B cell (primary cell): ENCODE measurements at places on chromosomes 16 and 17. TPM values are rescaled to one million over a fixed set of nuclear protein-coding genes. Genes with fewer than 3 reads are reported as not detected.

Gene MSLN
- total RNA-seq: not detected in 2 replicates

Gene ACTG1
- 773 and 803 TPM in 2 replicates for total RNA-seq

Gene ABI3
- total RNA-seq: 20.7 and 23.3 TPM in 2 replicates

Gene HOXB5
- not detected in 2 replicates for total RNA-seq

Gene SLC52A1
- total RNA-seq: not detected in 2 replicates

Gene NPIPB13
- total RNA-seq: 59.6 and 75.5 TPM in 2 replicates

Gene CHST5
- 0.56 and 0.99 TPM in 2 replicates for total RNA-seq

Gene TBX4
- total RNA-seq: not detected in 2 replicates

Gene UTS2R
- total RNA-seq: not detected in 2 replicates

Gene SBK1
- 1.2 and 1.3 TPM in 2 replicates for total RNA-seq

Gene HOXB7
- total RNA-seq: 0.36 and 1.3 TPM in 2 replicates

Gene IL4R
- total RNA-seq: 311 and 323 TPM in 2 replicates

Gene TMEM238L
- total RNA-seq: not detected in 2 replicates

Gene TNK1
- total RNA-seq: 10.0 and 11.7 TPM in 2 replicates

Gene SMARCE1
- 123 and 128 TPM in 2 replicates for total RNA-seq

Gene TNP2
- not detected in 2 replicates for total RNA-seq
